ENCODE measurements at places on chromosomes 6 and 20. TPM values are rescaled to one million over a fixed set of nuclear protein-coding genes. Genes with fewer than 3 reads are reported as not detected.

GRCh38 chr6:34273242-34273805, 24.5 kb upstream of the SMIM29 start:
- no peaks in the 10 kb centered on the region for H3K36me3 ChIP-seq
- H3K27ac ChIP-seq: peak overlapping the region; percentile 55
- DNase-seq: no peak
- no peak overlapping the region for H3K4me3 ChIP-seq
- no peaks in the 10 kb centered on the region for H3K27me3 ChIP-seq

DNA sequence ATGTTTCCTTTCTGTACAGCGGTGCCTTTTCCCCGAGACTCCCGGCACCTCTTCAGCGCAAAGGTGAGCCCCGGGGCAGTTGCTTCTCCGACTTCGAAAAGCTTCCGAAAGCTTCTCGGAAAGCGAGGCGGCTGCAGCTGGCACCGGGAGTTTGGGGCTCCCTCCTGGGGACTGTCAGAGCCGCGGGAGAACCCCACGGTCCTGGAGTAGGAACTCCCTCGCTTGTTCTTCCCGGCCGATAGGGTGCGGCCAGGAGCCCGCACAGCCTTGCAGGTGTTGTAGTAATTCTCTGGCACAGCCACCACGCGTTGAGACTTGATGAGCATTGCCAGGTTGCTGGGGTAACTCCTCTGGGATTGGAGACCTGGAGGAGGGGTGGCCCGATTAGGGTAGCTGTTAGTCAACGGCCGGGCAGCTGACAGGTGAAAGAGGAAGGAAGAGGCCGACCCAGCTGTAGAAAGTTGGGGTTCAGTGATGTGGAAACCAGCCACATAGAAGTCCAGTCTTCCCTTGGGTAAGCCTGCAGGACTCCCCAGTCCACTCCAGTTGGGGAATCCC, 721 bp downstream of the KDM1B start:
- H3K4me3 ChIP-seq: peak overlapping the region; percentile 65
- peak; percentile 69 for DNase-seq
- H3K27ac ChIP-seq: peak overlapping the region; percentile 93
- H3K36me3 ChIP-seq: peaks cover 6% of the 10 kb centered on the region

- H3K4me3 ChIP-seq: no peak overlapping the region
- H3K27ac ChIP-seq: no peak overlapping the region
- no peaks in the 10 kb centered on the region for H3K27me3 ChIP-seq
- no peaks in the 10 kb centered on the region for H3K4me1 ChIP-seq
- DNase-seq: no peak
These were observed 408.6 kb upstream of the ADGRB3 start for GRCh38 chr6:68226460-68226859.

BPIFB4 gene
- polyA plus RNA-seq: not detected

RPP40 gene
- 11.0 TPM for polyA plus RNA-seq

HS3ST5 gene
- not detected for polyA plus RNA-seq

OLIG3 gene
- not detected for polyA plus RNA-seq

GRCh38 chr6:161409353-161409752, 135.5 kb upstream of the AGPAT4 start:
- H3K4me1 ChIP-seq: no peaks in the 10 kb centered on the region
- H3K27me3 ChIP-seq: no peaks in the 10 kb centered on the region
- no peak for DNase-seq
- no peak overlapping the region for H3K4me3 ChIP-seq
- H3K36me3 ChIP-seq: no peaks in the 10 kb centered on the region

DNA sequence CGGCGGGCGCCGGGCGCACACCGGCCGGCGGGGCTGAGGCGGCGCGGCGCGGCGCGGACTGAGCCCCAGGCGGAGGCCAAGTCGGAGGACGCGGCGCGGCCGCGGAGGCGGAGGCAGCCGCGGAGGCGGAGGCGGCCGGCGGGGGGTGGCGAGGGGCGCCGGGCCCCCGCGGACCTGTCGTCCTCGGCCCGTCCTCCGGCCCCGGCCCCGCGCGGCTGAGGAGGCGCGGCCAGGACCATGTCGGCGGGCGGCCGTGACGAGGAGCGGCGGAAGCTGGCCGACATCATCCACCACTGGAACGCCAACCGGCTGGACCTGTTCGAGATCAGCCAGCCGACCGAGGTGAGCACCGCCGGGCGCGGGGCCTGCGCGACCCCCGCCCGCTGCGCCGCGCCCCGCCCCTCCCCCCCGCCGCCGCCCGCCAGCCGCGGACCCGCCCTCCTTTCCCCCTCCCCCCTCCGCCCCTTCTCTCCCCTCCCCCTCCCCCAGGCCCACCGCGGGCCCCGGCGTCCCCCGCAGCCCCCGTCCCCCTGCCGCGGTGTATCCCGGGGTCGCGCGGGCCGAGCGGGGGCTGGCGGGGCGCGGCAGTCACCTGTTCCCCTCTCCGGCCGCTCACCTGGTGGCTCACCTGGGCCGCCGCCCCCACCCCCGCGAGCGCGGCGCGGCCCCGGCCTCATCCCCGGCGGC, at the start of gene AFDN:
Gene AFDN, plus strand, starts transcription at position 16 of the 687 bp plus-strand sequence. Its CDS starts 222 bp downstream, at position 238.
- no peak for DNase-seq
- peak within 1 kb of the TSS; percentile 54 for H3K27ac ChIP-seq
- no peaks in the 10 kb centered on the region for H3K36me3 ChIP-seq
- H3K4me1 ChIP-seq: peaks cover 17% of the 10 kb centered on the region

- no peak overlapping the region for H3K27ac ChIP-seq
- no peaks in the 10 kb centered on the region for H3K27me3 ChIP-seq
- H3K36me3 ChIP-seq: no peaks in the 10 kb centered on the region
- H3K4me1 ChIP-seq: peaks cover 79% of the 10 kb centered on the region
- no peak overlapping the region for H3K4me3 ChIP-seq
These were observed 88.8 kb downstream of the PRND start for GRCh38 chr20:4810426-4811019.

CST4 gene
- not detected for polyA plus RNA-seq

- no peaks in the 10 kb centered on the region for H3K36me3 ChIP-seq
- H3K4me1 ChIP-seq: no peaks in the 10 kb centered on the region
- no peak overlapping the region for H3K27ac ChIP-seq
- H3K27me3 ChIP-seq: no peaks in the 10 kb centered on the region
These were observed 412.6 kb downstream of the CDKAL1 start for GRCh38 chr6:20946890-20947289.

- no peak for DNase-seq
- no peak overlapping the region for H3K27ac ChIP-seq
- H3K4me3 ChIP-seq: no peak overlapping the region
- no peaks in the 10 kb centered on the region for H3K36me3 ChIP-seq
- H3K4me1 ChIP-seq: no peaks in the 10 kb centered on the region
These were observed 12.4 kb downstream of the LAMA4 start for GRCh38 chr6:112241820-112242429.

DNA sequence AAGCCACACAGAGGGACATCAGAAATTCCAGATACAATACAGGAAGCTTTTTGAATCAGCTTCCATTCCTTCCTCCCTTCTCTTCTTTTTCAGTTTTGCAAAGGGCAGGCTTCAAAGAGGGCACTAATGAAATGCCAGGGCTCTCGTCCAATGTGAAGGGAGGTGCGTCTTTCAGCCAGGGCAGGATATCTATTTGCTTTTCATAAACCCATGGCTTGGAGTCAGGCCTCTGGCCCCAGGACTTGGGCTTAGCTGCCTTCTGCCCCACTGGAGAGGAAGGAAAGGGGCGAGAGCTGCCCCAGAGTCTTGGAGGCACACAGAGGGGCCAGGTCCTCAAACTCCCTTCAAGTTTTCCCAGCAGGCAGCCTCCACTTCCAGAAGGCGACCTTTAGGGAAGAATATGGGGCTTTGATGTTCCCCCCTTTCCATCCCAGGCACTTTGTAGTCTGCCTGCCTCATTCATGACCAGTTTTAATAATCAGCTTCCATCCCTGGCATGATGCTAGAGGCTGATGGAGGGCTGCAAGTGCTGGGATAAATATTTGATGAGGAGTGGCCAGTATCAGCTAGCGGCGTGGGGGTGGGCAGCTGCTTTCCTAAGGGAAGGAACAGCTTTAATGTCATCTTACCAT, 234.8 kb downstream of the NRN1 start:
- H3K36me3 ChIP-seq: peaks cover 3% of the 10 kb centered on the region
- DNase-seq: no peak
- H3K27ac ChIP-seq: no peak overlapping the region
- no peaks in the 10 kb centered on the region for H3K27me3 ChIP-seq
- H3K4me1 ChIP-seq: no peaks in the 10 kb centered on the region

DNA sequence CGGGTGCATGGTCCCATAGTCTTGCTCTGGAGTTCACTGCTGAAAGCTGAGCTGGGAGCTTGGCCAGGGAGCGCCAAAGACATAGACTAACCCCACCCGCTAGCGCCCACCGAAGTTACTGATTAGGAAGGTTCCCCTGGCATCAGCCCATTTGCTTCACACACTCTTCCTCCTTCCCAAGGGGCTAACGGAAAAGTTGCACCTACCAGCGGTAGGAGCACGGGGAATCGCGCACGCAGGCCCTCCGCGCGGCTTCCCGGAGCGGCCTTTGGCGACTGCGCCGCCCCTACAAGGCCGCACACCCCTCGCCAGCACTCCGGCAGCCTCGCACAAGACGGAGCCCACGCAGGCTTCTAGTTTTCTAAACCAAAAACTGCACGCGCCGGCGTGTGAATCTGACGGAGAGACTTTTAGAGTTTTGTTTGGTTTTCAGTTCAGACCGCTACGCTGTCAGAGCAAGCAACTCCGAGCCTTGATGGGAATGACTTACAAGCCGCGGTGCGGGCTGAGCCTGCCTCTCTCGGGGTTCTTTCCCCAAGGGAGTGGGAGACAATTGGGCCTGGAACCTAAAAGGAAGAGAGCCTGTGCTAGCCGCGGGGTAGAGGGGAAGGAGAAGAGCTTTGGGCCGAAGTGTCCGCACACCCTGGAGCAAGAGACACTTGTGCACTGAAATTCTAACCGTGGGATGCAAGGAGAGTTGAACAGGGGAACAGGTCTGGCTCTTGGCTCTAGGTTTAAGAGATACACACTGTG, 891 bp upstream of the POU3F2 start:
- H3K27me3 ChIP-seq: peaks cover 45% of the 10 kb centered on the region
- H3K36me3 ChIP-seq: no peaks in the 10 kb centered on the region
- H3K27ac ChIP-seq: no peak overlapping the region

GRCh38 chr6:46097366-46097765, 32.4 kb upstream of the ENPP4 start:
- H3K4me3 ChIP-seq: no peak overlapping the region
- H3K36me3 ChIP-seq: no peaks in the 10 kb centered on the region
- no peak for DNase-seq
- H3K4me1 ChIP-seq: no peaks in the 10 kb centered on the region
- no peaks in the 10 kb centered on the region for H3K27me3 ChIP-seq
- no peak overlapping the region for H3K27ac ChIP-seq

- no peaks in the 10 kb centered on the region for H3K4me1 ChIP-seq
- no peak overlapping the region for H3K4me3 ChIP-seq
- H3K36me3 ChIP-seq: no peaks in the 10 kb centered on the region
- no peak for DNase-seq
These were observed 1.2 kb upstream of the GUCA1A start for GRCh38 chr6:42171813-42172581.

GRCh38 chr20:19361790-19362189, 149.3 kb downstream of the SLC24A3 start:
- H3K36me3 ChIP-seq: no peaks in the 10 kb centered on the region
- no peaks in the 10 kb centered on the region for H3K4me1 ChIP-seq
- no peak overlapping the region for H3K27ac ChIP-seq
- H3K27me3 ChIP-seq: no peaks in the 10 kb centered on the region

GRCh38 chr6:11381801-11382513, 149.5 kb upstream of the NEDD9 start:
- H3K36me3 ChIP-seq: no peaks in the 10 kb centered on the region
- peak; percentile 85 for DNase-seq
- peak overlapping the region; percentile 83 for H3K27ac ChIP-seq
- H3K4me3 ChIP-seq: peak overlapping the region; percentile 78
- peaks cover 35% of the 10 kb centered on the region for H3K4me1 ChIP-seq
- no peaks in the 10 kb centered on the region for H3K27me3 ChIP-seq

- no peak overlapping the region for H3K4me3 ChIP-seq
- no peaks in the 10 kb centered on the region for H3K27me3 ChIP-seq
- no peaks in the 10 kb centered on the region for H3K36me3 ChIP-seq
These were observed 22.6 kb downstream of the SLC2A12 start for GRCh38 chr6:134029495-134030455.

CAP2 gene
- polyA plus RNA-seq: 1.0 TPM

TPX2 gene
- 1.1 TPM for polyA plus RNA-seq

DNA sequence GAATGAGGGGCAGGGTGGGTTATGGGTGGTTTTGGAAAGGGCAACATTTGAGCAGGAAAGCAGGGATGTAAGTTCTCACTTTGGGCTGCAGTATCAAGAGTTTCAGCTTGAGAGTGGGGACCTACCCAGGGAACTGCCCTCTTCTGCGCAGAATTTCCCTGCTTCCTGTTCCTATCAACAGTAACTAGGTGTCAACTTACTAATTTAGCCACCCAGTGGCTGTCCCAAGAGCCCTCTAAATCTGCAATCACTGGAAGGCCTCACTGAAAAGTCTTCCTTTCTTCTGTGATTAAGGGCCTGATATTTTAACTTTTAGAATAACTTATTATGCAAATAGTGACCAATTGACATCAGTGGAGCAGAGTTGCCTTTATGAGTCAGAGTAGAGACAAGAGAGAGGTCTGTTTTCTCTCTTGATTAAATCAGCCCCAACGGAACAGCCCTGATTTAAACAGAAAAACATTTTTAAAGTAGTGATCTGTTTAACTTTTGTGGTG, 118.2 kb upstream of the RIPOR2 start:
- no peak for DNase-seq
- no peak overlapping the region for H3K4me3 ChIP-seq
- H3K36me3 ChIP-seq: no peaks in the 10 kb centered on the region
- H3K27me3 ChIP-seq: no peaks in the 10 kb centered on the region
- H3K27ac ChIP-seq: no peak overlapping the region

- no peaks in the 10 kb centered on the region for H3K27me3 ChIP-seq
- no peaks in the 10 kb centered on the region for H3K36me3 ChIP-seq
- H3K4me3 ChIP-seq: no peak overlapping the region
- no peaks in the 10 kb centered on the region for H3K4me1 ChIP-seq
These were observed 698.4 kb downstream of the TENT5A start for GRCh38 chr6:81054036-81054435.

MOXD1 gene
- 0.25 TPM for polyA plus RNA-seq

DNA sequence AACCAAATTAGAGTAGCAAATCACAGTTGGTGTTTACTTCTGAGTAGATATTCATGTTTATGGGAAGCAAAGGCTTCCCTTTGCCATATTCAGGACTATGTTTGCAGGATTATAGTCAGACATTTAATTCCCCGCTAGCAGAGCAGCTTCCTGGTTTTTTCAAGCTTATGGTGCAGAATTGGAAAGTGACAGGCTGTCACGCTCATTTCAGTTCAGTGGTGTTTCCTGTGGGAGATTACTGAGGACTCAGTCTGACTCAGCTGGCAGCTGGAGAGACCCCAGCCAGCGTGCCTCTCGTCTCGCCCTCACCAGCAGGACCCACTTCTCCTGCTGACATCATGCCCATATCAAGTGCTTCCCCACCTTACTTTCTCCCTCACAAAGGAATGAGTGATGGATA, 85.1 kb downstream of the LYRM2 start:
- no peak for DNase-seq
- H3K27me3 ChIP-seq: no peaks in the 10 kb centered on the region
- H3K4me3 ChIP-seq: no peak overlapping the region
- no peaks in the 10 kb centered on the region for H3K4me1 ChIP-seq

GRCh38 chr6:107539849-107540464, 50.0 kb downstream of the SOBP start:
- H3K27ac ChIP-seq: no peak overlapping the region
- no peaks in the 10 kb centered on the region for H3K27me3 ChIP-seq
- no peaks in the 10 kb centered on the region for H3K36me3 ChIP-seq
- H3K4me1 ChIP-seq: no peaks in the 10 kb centered on the region

PFDN6 gene
- 37.4 TPM for polyA plus RNA-seq

FNDC1 gene
- not detected for polyA plus RNA-seq

SYNDIG1 gene
- not detected for polyA plus RNA-seq
